ENCODE measurements at places on chromosomes 1 and 21. TPM values are rescaled to one million over a fixed set of nuclear protein-coding genes. Genes with fewer than 3 reads are reported as not detected.

- DNase-seq = no peak
Measured at GRCh38 chr1:109479311-109479710, 4.4 kb upstream of the ATXN7L2 start.

DNA sequence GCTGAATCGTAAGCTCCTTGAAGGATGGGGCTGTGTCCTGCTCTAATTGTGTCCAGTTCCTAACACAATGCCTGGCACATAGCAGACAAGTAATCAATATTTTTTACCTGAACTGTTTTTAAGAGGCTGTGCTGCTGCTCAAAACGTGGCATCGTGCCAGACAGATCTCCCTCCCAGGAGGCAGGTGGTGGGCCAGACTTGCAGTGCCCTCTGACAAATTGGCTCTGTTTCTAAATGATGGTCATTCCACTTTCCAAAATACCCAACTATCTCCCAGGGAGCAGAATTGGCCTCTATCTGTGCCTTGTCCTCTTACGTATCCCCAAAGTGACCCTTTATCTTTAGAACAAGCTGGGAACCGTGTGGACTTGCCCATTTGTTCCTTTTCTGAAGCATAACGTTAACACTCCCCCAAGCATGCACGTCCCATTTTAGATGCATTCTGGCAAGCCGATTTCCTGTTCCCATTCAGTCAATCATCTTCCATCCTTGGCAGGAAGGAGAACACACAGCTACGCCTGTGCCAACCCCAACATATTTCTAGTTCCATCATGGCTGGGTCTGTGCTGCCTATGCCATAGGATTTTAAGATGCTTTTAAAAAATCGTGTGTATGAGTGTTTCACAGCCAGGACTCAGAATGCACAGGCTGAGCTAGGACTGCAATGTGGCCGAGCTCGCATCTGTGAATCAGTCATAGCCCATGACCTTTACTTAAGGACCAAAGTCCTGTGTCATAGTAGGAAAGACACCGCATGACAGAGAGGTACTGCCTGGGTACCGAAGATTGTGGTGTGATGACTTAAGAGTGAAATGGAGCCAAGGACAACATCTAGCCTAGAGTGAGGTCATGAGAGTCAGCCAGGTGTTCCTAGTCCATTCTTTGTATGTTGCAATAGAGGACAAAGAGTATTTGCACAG is 408.6 kb downstream of the PRDM2 start:
- DNase-seq = peak; percentile 23

DNA sequence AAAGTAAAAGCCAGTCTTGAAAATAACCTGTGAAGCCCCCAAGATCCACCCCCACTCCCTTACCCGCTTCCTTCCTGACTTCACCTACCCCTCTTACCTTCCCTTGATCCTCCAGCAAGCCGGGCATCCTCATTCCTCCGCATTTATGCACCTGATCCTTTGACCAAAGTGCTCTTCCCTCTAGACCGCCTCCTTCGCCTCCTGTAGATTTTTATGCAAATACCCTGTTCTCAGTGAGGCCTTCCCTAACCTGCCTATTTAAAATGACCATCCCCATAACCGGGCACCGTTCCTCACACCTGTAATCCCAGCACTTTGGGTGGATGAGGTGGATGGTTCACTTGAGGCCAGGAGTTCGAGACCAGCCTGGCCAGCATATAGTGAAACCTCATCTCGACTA is 1.1 kb upstream of the NENF start:
- DNase-seq = no peak

GRCh38 chr1:187638733-187639434 is 810.1 kb downstream of the PLA2G4A start:
- no peak for DNase-seq

Gene ATP6V1G3
- not detected for total RNA-seq

DNA sequence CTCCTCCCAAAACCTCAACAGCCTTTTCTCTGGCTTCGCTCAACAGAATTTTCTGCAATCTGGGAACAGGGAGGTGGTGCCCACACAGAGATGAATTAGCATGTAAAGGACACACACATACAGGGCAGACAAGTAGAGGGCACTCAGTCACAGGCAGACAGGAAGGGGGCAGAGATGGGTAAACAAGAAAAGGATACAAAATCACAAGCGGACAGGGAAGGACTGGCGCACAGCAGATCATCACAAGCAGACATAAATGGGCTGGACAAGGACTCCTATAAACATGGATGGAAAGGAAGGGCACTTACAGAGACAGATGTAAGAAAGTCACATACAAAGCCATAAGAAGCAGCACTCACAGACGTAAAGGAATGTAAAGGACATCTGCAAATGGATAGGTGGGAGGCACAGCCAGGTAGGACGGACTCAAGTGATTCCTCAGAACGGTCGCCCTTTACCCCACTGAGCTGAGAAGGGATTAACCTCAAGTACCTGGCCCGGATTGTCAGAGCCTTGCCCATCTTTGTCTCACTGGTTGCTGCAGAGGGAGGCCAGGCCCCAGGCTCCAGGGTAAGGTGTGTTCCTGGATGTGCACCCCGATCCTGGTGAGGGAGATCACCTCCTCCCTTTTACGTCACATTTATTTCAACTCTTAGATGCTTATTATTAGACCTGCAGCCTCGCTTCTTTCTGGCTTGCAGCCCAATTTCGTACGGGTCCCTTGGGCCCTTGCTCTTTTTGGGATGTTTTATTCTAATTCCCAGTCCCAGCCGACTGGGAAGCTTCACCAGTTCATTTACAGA is 836 bp upstream of the PRCC start:
- no peak for DNase-seq

Gene PLA2G2D
- not detected for total RNA-seq

- DNase-seq = no peak
Measured at GRCh38 chr1:174447866-174448530, at the start of gene GPR52. TSS of gene GPR52 (plus strand) at chr1:174447964. CDS start at chr1:174448112, 148 bp downstream.

- no peak for DNase-seq
Measured at GRCh38 chr1:6811583-6811982, 26.3 kb downstream of the CAMTA1 start.

GRCh38 chr1:54464477-54465146 is 58.4 kb upstream of the SSBP3 start:
- DNase-seq = peak; percentile 53

- DNase-seq = peak; percentile 14
Measured at GRCh38 chr1:220962031-220962751, 82.9 kb downstream of the HLX start.

- peak; percentile 97 for DNase-seq
Measured at GRCh38 chr21:45427331-45428271, 22.6 kb downstream of the COL18A1 start.

- no peak for DNase-seq
Measured at GRCh38 chr1:169594391-169594790, 8.1 kb upstream of the F5 start.

DNA sequence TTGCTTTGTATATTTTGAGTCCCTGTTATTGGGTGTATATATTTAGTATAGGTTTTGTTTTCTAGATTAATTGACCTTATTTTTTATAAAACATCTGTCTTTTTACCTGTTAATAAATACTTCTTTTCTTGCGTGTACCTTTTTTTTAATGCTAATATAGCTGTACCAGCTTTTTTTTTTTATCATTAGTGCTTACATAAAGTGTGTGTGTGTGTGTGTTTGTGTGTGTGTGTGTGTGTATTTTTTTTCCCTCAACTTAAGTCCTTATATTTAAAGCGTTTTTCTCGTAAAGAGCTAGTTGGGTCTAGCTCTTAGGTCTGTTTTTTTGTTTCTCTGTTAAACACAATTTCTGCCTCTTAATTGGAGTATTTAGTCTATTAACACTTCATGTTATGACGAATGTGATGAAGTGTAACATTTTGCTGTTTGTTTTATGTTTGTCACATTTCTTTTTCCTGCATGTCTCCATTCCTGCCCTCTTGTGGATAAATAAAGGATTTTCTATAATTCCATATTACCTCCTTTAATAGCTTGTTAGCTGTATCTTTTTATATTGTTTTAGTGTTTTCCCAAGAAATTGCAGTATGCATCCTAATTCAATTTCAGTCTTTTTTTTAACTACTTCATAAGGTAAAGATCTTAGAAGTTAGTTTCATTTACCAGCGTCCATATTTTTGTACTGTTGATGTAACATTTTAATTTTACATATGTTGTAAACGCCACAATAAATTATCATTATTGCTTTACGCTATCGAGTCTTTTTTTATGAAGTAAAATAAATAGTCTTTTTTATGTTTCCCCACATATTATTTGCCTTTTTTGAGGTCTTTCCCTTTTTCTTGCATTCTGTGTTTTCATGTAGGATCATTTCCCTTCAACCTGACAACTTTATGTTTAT is 4.3 kb downstream of the PRMT2 start:
- DNase-seq = no peak

GRCh38 chr1:234437423-234438171 is 41.4 kb downstream of the TARBP1 start:
- no peak for DNase-seq

DNA sequence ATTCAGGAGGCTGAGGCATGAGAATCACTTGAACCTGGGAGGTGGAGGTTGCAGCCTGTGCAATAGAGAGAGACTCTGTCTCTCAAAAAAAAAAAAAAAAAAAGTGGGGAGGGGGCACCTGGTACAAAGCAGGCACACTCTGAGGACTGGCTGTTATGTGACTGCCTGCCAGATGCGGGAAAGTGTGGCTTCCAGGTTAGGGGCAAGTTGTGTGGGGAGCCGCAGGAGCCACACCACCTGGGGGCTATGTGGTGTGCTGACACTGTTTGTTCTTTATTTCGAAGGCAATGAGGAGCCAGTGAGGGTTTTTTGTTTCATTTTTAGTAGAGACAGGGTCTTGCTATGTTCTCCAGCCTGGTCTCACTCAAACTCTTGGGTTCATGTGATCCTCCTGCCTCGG is 5.7 kb downstream of the THEMIS2 start:
- no peak for DNase-seq

- DNase-seq = peak; percentile 38
Measured at GRCh38 chr21:34186109-34186719, 112.8 kb downstream of the MRPS6 start.

DNA sequence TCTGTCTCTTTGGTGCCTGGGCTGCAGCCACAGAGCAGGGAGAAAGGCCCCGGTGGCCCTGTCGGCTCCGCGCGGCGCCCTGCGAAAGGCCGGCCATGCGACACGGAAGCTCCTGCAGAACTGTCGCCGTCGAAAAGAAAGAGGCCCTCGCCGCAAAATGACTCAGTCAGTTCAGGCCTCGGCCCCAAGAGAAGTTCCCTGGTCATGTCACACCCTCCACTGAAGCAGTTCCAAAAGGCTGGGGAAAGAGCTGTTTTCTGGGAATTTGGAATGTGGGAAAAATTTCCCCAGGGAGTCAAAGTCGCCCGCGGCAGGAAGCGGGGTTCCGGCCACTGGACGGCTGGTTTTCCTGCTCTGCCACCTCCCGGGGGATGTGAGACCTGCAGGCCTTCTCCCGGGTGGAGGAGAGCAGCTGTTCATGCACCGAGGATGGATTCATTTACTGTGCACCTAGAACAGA is 115.8 kb upstream of the ZNF678 start:
- peak; percentile 56 for DNase-seq

GRCh38 chr1:36494971-36495370 is 12.3 kb upstream of the CSF3R start:
- DNase-seq = no peak

Gene AMY1A
- not detected for total RNA-seq

DNA sequence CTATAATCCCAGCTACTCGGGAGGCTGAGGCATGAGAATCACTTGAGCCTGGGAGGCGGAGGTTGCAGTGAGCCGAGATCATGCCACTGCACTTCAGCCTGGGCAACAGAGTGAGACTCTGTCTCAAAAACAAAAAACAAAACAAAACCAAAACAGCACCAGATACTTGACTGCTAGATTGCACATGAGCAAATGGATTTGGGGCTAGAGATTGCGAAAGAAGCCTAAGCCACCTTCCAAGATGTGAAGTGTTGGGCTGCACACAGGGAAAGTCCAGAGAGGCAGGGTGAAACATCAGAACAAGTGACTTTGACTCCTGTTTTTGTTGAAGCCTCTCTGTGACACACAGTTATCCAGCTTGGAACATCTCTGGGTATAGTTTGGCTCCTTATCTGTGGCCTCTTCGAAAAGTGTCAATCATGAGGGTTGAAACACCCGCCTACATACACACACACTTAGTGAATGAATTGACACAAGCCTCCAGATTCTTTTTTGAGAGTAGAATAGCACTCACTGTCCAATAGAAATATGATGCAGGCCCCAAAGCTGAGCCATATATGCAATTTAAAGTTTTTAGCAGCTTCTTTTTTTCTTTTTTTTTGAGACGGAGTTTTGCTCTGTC is 34.2 kb upstream of the GPR137B start:
- DNase-seq = no peak

DNA sequence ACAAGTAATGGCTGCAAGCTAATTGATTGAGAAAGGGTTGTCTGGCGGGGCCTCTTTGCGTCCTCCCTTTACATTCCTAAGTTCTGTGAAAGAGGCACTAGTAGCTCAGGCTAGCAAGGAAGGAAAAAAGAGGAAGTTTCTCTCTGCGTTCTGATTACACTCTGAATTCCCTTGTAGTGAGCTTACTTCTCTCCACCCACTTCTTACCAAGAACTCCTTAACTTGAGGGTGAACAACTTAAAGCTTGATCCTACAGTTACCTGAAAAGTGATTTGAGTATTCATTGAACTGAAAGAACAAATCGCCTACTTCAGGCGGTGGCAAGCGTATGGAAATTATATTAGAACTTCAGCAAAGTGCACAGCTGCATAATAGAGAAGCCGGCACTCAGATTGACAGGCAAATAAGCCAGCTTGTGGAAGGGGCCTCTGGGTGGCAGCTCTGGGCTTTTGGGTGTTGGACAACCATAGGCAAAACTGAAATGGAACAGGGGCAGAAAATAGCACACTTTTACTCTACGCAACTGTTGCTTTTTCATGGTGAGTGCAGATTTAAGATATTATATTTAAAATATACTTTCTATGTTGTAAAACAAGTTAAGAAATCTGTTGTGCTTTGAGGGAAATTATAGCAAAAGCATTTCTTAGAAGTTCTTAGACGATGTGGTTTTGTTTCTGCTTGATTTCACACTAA is 464.5 kb downstream of the USP25 start:
- peak; percentile 26 for DNase-seq

DNA sequence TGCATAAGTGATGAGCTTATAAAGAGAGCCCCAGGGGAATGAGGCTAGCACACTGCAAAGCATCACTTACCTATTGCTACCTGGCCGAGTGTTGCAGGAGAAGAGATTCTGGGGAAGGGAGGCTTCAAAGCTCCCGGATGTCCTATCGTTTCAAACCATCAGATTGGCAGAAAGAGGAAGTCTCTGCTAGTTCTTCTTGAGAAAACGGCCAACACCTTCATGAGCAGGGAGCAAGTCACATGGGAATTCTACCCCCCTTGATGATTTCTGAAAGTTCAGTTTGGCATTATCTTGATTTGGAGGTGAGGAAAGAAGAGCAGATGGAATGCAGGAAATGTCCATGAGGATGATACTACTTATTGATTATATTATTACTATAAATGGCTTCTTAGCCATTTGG is 16.2 kb downstream of the SYF2 start:
- DNase-seq = no peak

All from Daoy (cell line).